ENCODE measurements at places on chromosomes 5 and 9. TPM values are rescaled to one million over a fixed set of nuclear protein-coding genes. Genes with fewer than 3 reads are reported as not detected.

GRCh38 chr5:72818866-72819534 lies 2.5 kb downstream of the TNPO1 start:
- H3K4me1 ChIP-seq, result peaks cover 24% of the 10 kb centered on the region
- peak; percentile 77 for DNase-seq
- no peaks in the 10 kb centered on the region for H3K36me3 ChIP-seq

- peaks cover 13% of the 10 kb centered on the region for H3K36me3 ChIP-seq
- no peak within 1 kb of the TSS for H3K27ac ChIP-seq
- peak; percentile 63 for DNase-seq
- H3K4me3 ChIP-seq, result peak within 1 kb of the TSS; percentile 58
- H3K4me1 ChIP-seq, result peaks cover 5% of the 10 kb centered on the region
- peaks cover 46% of the 10 kb centered on the region for H3K27me3 ChIP-seq
Observed at GRCh38 chr5:178590141-178590923, at the start of gene COL23A1. COL23A1 (minus strand) TSS chr5:178590393.

- no peaks in the 10 kb centered on the region for H3K27me3 ChIP-seq
- no peak overlapping the region for H3K4me3 ChIP-seq
- no peak overlapping the region for H3K27ac ChIP-seq
- H3K36me3 ChIP-seq, result no peaks in the 10 kb centered on the region
- no peak for DNase-seq
- no peaks in the 10 kb centered on the region for H3K4me1 ChIP-seq
Observed at GRCh38 chr5:4243479-4244264, 648.0 kb downstream of the IRX1 start.

The LCN6 gene
- total RNA-seq, result not detected

The RUSC2 gene
- 6.5 TPM for total RNA-seq

The GRIN1 gene
- 0.14 TPM for total RNA-seq

The WWC1 gene
- 2.2 TPM for total RNA-seq

All from activated CD4-positive, alpha-beta T cell treated with anti-CD3 and anti-CD28 coated beads for 36 hours (primary cell).